Stimulated activated naive B cell treated with anti-CD40 and anti-IgM and Interleukin-4, amounts not matched to agents 10 μg/mL and 1 μg/mL and 100 μg/mL, for 72 hours (primary cell): ENCODE measurements at places on chromosomes 12 and 14.

- H3K27ac ChIP-seq: no peak overlapping the region
- no peaks in the 10 kb centered on the region for H3K27me3 ChIP-seq
- DNase-seq: no peak
- no peaks in the 10 kb centered on the region for H3K36me3 ChIP-seq
Observed at GRCh38 chr14:99207456-99207855, 64.5 kb downstream of the BCL11B start.

DNA sequence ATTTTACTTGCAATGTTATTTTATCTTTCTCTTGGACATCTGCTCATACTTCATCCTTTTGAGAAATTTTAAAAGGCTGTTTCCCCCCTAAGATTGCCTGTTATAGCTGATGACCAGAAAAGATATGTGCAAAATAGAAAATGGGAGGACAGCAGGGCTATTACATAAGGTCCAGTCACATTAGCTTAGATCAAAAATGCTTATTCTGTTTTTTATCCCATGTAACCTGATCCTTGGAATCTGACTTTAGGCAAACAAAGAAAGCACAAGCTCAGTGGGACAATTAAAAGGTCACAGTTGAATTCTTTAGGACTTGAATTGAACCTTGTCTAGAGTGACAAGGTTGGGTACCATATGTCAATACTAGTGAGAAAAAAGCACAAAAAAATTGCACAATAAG is 65.1 kb upstream of the TRHDE start:
- no peak overlapping the region for H3K4me3 ChIP-seq
- no peaks in the 10 kb centered on the region for H3K36me3 ChIP-seq
- no peaks in the 10 kb centered on the region for H3K27me3 ChIP-seq
- DNase-seq: no peak

DNA sequence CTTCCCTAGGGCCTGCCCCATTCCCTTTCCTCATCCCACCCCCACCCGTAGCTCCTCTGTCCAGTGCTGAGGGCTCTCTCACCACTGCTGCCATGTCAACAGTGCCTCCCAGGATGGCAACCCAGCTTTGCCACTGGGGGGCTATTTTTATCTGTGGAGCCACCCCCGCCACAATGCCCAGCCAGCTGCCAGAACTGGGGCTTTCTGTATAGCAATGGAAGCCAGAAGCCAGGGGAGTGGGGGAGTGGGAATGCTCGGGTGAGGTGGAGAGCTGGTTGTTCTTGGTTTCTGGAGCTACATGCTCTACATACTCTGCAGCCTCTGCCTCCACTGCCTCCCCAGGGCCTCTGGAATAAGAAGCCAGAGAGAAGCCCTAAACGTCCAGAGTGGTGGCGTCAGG is 8.9 kb downstream of the PDE1B start:
- H3K27ac ChIP-seq: no peak overlapping the region
- peaks cover 24% of the 10 kb centered on the region for H3K4me1 ChIP-seq
- H3K27me3 ChIP-seq: no peaks in the 10 kb centered on the region
- peaks cover 9% of the 10 kb centered on the region for H3K36me3 ChIP-seq

- H3K4me3 ChIP-seq: no peak overlapping the region
- no peaks in the 10 kb centered on the region for H3K27me3 ChIP-seq
- H3K4me1 ChIP-seq: no peaks in the 10 kb centered on the region
- peaks cover 7% of the 10 kb centered on the region for H3K36me3 ChIP-seq
Observed at GRCh38 chr12:79515530-79515935, 175.2 kb downstream of the PAWR start.

DNA sequence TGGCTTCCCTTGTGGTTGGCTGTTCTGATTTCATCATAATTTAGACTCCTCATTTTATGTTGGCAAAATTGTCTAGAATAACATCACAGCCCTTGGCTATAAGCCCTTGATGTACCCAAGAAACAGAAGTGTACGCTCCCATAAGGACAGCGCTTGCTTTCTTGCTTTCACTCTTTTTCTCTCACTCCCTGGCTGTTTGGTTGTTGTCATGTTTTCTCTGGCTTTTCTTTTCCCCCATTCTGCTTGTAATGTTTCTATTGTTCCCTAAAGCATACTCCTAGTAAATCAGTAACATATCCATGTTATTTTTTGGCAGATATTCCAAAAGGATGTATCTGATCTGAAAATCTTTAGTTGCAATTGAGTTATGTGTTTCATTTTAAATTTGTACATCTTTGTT is 530.5 kb downstream of the NOVA1 start:
- H3K27me3 ChIP-seq: no peaks in the 10 kb centered on the region
- H3K4me1 ChIP-seq: no peaks in the 10 kb centered on the region
- DNase-seq: no peak
- H3K27ac ChIP-seq: no peak overlapping the region

DNA sequence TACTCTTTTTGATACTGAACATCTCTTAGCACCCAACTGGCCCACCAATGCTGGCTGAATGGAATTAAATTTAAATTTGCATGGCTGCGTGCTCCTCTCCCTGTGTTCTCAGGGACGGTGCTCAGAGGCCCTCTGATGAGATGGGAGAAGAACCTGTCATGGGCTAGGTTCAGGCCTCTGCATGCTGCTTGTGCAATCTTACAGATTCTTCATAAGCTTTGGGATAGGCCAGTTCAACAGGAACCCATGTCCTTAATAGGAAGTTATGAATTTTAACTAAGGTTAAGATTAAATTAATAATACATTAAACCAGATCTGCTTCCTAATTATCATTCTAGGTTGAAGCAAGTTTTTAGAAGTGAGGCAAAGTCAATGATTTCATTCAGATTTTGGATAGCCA is 119.7 kb upstream of the LRIG3 start:
- H3K4me1 ChIP-seq: no peaks in the 10 kb centered on the region
- no peaks in the 10 kb centered on the region for H3K27me3 ChIP-seq
- H3K36me3 ChIP-seq: no peaks in the 10 kb centered on the region
- no peak overlapping the region for H3K4me3 ChIP-seq

DNA sequence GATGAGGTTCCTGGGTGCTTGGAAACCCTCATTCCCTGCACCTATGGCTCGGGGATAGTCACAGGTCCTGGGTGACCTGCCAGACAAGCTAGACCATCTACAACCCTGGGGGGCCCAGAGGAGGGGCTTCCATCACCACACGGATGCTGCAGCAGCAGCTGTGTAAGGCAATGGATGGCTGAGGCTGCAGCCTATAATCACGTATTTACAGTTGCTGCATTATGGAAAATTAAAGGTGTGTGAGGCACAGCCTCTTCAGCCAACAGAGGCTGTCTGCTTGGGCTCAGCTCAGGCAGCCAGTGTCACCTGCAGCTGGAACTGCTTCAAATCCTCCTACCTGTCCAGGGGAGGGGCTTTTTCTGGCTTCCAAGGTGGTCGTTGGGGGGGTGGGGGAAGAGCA is 268.1 kb downstream of the CACNA1C start:
- H3K4me1 ChIP-seq: no peaks in the 10 kb centered on the region
- H3K4me3 ChIP-seq: no peak overlapping the region
- no peak overlapping the region for H3K27ac ChIP-seq
- no peak for DNase-seq
- peaks cover 19% of the 10 kb centered on the region for H3K27me3 ChIP-seq
- H3K36me3 ChIP-seq: no peaks in the 10 kb centered on the region

DNA sequence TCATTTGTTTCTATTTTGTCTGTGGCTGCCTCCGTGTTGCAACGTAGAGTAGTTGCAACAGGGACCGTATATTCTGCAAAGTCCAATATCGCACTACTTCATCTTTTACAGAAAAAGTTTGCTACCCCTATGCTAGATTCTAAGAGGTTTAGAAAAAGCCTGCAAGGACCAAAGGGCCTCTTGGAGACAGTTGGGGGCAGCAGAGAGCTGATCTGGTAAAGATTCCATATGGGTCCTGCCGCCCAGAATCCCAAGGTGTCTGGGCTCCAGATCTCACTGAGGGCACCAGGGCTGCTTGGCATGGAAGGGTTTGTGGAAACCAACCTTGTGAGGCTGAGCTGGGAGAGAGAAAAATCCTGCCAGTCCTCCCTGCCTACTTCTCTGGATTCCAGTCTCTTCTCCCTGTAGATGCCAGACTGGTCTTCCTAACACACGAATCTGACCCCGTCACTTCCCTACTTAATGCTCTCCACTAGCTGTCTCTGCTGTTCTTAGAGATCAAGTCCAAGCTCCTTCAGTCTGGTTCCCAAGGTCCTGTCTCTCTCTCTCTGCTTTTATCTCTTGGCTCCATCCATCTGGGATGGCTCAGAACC is 74.6 kb downstream of the GLRX5 start:
- DNase-seq: peak; percentile 8
- peaks cover 5% of the 10 kb centered on the region for H3K27me3 ChIP-seq
- H3K4me3 ChIP-seq: no peak overlapping the region
- H3K27ac ChIP-seq: no peak overlapping the region
- no peaks in the 10 kb centered on the region for H3K36me3 ChIP-seq

- H3K4me1 ChIP-seq: no peaks in the 10 kb centered on the region
- no peaks in the 10 kb centered on the region for H3K36me3 ChIP-seq
Observed at GRCh38 chr12:32870716-32871115, 25.9 kb downstream of the PKP2 start.

- no peaks in the 10 kb centered on the region for H3K4me1 ChIP-seq
- H3K27me3 ChIP-seq: peaks cover 26% of the 10 kb centered on the region
- H3K27ac ChIP-seq: no peak overlapping the region
- no peak for DNase-seq
- H3K36me3 ChIP-seq: no peaks in the 10 kb centered on the region
Observed at GRCh38 chr12:57983146-57983857, 41.9 kb downstream of the ATP23 start.

DNA sequence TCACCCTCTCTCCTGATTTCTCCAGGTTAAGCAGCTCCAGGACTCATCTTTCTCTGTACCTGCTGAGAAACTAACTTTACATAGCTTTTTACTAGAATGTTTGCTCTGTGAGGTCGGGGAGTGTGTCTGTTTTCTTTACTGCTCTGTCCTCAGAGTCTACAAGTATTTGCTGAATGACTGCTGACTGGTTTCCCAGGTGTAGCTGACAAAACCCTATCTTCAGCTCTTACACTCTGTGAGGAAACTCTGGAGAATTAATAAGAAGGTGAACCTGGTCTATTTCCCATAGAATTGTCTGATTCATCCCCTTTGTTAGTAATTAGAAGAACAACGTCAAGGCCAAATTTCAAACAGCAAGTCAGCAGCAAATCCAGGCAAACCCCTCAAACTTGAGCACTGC is 226.8 kb downstream of the ZFP36L1 start:
- no peak overlapping the region for H3K27ac ChIP-seq
- no peak for DNase-seq
- H3K4me3 ChIP-seq: no peak overlapping the region
- peaks cover 51% of the 10 kb centered on the region for H3K4me1 ChIP-seq
- H3K27me3 ChIP-seq: no peaks in the 10 kb centered on the region

- H3K27me3 ChIP-seq: no peaks in the 10 kb centered on the region
- no peak overlapping the region for H3K27ac ChIP-seq
- DNase-seq: no peak
- no peaks in the 10 kb centered on the region for H3K4me1 ChIP-seq
- H3K4me3 ChIP-seq: no peak overlapping the region
Observed at GRCh38 chr12:87381742-87382141, 647.5 kb downstream of the C12orf50 start.

- H3K4me1 ChIP-seq: no peaks in the 10 kb centered on the region
- H3K27ac ChIP-seq: no peak overlapping the region
- no peaks in the 10 kb centered on the region for H3K36me3 ChIP-seq
Observed at GRCh38 chr12:6033546-6033945, 88.5 kb upstream of the ANO2 start.
